ENCODE measurements at places on chromosomes 11 and 22. TPM values are rescaled to one million over a fixed set of nuclear protein-coding genes. Genes with fewer than 3 reads are reported as not detected.
A peak's percentile ranks its signal among the peaks of the same experiment; 100 is the strongest.

The PRDM11 gene
- 3.5 TPM for total RNA-seq

DNA sequence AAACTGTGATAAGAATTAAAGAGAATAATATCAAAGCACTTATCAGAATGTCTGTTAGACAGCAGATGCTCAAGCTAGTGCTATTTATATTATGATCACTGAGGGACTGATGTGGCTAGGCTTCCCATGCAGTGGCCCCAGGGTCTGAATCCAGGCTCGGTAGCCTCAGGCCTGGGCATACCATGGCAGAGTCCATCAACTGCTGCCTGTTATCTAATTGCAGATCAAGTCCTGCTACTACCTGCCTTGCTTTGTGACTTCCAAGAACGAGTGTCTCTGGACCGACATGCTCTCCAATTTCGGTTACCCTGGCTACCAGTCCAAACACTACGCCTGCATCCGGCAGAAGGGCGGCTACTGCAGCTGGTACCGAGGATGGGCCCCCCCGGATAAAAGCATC is 57.5 kb downstream of the TIMP3 start:
- H3K27ac ChIP-seq = no peak overlapping the region
- DNase-seq = peak; percentile 13
- H3K4me1 ChIP-seq = no peaks in the 10 kb centered on the region
- H3K27me3 ChIP-seq = peaks cover 7% of the 10 kb centered on the region
- no peak overlapping the region for H3K4me3 ChIP-seq

The JHY gene
- 0.55 TPM for total RNA-seq

DNA sequence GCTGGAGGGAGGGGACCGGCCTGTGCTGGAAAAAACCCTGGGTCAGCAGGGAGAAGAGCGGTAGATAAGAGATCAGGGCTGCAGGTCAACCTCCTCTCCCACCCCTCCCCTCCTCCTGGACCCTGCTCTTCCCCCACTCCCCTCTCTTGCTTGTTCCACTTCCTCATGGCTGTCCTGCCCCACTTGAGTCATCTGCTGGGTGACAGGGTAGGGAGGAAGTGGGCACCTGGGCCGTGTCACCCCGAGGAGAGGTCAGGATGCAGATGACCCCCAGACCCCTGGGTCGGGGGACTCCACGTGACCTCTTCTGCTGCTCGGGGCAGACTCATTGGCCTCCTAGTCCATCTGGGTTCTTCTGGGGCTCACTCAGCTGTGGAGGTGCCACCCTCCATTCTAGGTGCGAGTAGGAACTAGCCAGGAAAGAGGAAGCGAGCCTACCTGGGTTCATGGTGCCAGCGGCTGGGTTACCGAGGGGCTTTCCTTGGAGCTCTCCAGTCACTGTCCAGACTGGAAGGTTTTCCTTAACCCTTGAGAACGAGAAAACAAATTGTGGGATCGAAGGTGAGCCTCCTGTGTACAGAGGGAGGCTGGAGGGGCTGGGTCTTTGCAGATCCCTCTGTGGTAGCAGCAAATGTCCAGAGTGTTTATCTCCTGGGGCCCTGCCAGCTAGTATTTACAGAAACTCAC is 6.5 kb downstream of the APOL2 start:
- DNase-seq = no peak
- H3K27ac ChIP-seq = peak overlapping the region; percentile 100
- H3K4me3 ChIP-seq = no peak overlapping the region
- peaks cover 50% of the 10 kb centered on the region for H3K36me3 ChIP-seq
- peaks cover 63% of the 10 kb centered on the region for H3K4me1 ChIP-seq
- no peaks in the 10 kb centered on the region for H3K27me3 ChIP-seq
